Fibroblast of upper back skin (primary cell): ENCODE measurements at places on chromosomes 6 and 20.
A peak's percentile ranks its signal among the peaks of the same experiment; 100 is the strongest.

DNA sequence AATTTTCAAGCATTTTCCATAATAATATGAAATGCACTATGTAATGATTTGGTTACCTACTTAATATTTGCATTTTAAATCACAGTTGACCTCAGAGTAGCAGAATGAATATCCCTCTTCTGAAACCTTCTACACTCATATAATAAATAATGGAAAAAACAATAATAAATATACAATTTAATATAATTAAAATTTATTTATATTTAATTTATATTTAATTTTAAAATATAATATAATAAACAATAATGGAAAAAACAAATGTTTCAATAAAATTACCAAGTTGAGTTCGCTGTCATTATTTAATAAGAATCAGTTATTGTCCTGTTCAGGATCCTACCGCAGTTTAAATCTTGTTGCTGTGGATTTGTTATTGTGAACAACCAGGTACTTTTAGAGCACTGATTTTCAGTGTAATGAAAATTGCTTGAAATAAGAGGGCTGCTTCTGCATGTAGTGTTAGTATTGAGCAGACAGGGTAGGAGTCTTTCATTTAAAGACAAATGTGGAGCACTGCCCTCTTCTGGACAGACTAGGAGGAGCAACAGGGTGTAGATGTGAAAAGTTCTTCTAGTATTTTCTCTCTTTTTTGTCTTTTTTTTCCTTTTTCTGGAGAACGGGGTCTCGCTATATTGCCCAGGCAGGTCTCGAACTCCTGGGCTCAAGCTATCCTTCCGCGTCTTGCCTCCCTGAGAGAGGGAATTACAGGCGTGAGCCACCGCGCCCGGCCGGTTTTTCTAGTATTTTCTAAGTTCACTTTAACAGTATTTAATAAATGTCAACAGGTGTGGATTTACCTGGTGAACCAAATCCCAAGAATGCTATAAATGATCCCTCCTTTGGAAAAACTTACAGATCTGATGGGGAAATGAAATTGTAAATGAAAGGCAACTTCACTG lies 13.6 kb downstream of the TRAPPC3L start:
- DNase-seq, result peak; percentile 75

GRCh38 chr6:167798453-167798852 lies 28.3 kb upstream of the AFDN start:
- no peak for DNase-seq

DNA sequence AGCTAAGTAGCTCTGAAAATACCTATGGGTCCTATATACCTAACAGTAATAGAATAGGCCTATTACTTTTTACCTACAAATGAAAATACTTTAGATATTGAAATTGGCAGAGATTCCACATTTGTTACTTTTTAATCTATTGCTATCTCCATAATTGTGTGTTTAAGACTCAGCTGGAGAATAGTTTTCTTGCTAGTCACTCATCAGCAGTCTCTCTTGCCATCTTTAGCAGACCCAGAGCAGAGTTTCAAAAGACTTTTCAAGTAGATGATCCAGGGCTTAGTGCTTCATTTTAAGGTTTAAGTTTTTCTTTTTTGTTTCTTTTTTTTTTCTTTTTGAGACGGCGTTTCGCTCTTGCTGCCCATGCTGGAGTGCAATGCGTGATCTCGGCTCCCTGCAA lies 12.9 kb downstream of the ANKS1A start:
- DNase-seq, result peak; percentile 42

DNA sequence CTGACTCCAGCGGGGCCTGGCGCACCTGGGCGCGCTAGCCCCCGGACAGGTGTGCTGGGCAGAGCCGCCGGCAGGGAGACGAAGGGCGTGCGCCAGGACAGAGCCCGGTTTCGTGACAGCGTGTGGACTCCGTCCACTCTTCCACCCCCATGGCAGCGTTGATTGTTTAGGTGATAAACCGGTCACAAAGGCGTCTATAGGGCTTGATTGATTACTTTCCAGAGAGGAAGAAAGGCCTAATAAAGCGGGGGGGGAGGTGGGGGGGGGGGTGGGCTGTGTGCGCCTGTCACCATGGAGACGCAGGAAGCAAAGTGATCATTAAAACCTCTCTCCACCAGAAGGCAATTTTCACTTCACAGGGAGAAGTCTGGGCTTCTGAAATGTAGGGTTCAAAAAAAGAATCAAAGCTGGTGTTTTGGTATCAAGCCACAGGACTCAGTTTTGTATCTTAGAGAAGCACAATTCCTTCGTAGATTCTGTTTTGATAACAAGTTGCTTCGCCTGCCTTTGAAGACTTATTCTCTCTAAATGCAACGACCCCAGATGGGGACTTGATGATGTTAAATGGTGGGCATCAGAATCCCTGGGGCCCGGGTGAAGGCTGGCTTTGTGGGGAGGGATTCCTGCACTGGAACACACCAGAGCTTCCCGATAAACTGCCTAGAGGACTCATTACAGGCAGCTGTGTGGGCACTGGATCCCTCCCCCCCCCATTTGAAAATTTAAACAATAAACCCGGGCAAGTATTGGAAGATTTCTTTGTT lies 1.4 kb downstream of the PHACTR3 start:
- no peak for DNase-seq

DNA sequence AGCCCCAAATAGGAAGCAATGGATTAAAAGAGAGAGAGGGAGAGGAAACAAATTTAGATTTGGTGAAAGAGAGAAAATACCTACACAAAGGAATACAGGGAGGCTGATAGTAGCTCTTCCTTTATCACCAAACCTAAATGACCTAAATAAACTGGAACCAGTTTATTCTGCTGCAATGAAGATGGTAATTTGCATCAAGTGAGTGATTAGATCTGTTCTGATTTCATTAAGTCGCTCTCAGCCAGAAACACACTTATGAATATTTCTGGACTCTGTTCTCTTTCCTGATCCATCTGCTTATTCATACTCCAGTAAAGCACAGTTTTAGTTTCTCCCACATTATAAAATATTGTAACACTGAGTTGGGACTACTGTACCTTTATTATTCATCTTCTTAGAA lies 83.4 kb upstream of the BMP5 start:
- DNase-seq, result no peak

DNA sequence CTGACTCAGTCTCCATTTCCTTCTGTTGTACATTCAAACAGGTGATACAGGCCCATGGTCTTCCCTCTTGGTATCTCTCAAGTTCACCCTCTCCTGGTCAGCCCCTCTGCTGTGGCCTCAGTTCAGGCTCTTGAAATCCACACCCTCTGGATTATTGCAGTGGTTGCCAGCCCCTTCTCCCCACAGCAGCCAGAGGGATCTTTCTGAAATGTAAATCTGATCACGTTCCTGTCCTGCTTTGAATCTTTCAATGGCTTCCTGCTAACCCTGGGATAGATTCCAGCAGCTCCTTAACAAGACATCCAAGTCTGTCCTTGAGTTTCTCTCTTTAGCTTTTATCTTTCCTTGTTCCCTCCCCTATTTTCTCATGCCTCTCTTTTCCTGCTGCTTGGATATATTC lies 22.2 kb downstream of the CHMP4B start:
- no peak for DNase-seq

DNA sequence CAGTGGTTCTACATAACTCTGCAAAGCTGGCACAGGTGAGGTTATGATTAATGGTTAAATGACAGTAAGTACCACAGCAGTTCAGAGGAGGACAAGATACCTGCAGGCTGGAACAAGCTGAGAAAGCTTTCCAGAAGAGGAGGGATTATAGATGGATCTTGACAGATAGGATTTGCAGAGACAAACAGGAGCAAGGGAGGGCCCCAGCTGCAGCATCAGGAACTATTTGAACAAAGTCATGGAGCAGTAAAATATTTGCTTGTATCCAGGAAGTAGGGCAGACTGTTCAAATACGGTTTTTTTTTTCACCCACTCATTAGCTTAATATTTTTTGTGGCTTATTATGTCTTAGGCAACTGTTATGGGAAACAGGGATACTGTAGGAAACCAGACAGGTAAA lies 144.4 kb upstream of the MAN1A1 start:
- no peak for DNase-seq

- no peak for DNase-seq
Observed at GRCh38 chr20:19799325-19799724, 41.3 kb downstream of the RIN2 start.
